Spleen (tissue), 13 donors: ENCODE measurements at places on chromosomes 2 and 18. TPM values are rescaled to one million over a fixed set of nuclear protein-coding genes. Genes with fewer than 3 reads are reported as not detected.
A peak's percentile ranks its signal among the peaks of the same experiment; 100 is the strongest.

The SH2D6 gene
- not detected for polyA plus RNA-seq

The CCDC68 gene
- 6.0 TPM for polyA plus RNA-seq

The GPR75 gene
- polyA plus RNA-seq = 0.08 TPM

The CD207 gene
- polyA plus RNA-seq = 0.11 TPM

The LRATD1 gene
- polyA plus RNA-seq = 0.65 TPM

The TEX261 gene
- 21.7 TPM for polyA plus RNA-seq

The ZAP70 gene
- 49.2 TPM for polyA plus RNA-seq

GRCh38 chr2:58186501-58186900 is 54.6 kb downstream of the FANCL start:
- no peak for DNase-seq

DNA sequence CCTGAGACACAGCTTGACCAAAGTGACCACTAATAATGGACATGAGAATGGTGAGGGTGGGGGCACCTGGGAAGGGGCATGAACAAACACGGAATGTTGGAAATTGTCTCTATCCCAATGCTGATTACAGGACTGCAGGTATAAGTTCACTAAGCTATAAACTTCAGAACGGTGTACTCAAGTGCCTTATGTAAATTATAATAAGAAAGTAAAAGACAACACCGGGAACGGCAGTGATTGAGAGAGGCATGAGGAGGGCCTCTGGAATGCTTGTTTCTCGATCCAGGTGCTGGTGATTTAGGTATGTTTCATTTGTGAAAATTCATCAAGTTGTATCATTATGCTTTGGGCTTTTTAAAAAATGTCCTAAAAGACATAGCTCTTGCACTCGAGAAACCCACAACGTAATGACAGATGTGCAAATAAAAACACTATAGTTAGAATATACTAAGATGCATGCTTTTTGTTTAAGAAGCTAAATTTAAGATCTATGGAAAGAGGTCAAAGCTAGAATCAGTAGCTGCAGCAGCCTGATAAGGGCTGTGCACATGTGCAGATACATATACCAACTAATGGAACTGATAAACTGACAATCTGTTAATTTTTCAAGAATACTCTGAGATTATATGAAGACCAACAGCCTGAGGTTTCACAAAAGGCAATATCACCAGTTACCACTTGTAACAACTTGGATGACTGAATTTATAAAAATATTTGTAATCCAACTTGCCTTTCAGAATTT is 7.6 kb downstream of the HIBCH start:
- DNase-seq = no peak

DNA sequence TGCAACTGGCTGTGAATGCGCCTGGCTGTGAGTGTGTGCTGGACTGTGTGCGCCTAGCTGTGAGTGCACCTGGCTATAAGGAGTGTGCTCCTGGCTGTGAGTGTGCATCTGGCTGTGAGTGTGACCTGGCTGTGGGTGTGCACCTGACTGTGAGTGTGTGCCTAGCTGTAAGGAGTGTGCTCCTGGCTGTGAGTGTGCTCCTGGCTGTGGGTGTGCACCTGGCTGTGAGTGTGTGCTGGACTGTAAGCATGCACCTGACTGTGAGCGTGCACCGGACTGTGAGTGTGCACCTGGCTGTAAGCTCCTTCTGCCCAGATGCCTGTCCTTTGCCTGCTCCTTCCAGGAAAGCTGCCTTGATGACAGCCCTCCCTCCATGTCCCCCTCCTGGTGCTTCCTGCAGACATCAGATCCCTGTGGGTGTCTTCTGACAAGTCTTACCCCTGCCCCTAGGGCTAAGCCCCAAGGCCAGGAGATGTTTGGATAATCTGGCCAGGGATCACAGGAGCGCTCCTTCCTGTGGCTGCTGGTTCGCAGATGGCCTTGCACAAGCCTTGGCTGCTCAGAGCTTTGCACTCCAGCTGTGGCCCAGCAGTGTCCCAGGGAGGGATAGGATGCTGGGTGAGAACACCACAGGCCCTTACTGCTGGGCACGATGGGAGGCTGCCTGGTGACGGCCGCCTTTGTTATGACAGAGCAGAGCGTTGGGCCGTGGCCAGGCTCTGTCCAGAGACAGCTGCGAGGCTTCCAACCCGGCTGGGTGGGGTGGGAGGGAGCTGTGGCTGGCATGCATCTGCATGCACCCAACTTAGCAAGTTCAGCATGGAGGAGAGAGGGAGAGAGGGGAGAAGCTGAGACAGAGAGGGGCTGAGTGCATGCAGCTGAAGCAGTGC is 89.9 kb downstream of the GLI2 start:
- peak; percentile 57 for DNase-seq

GRCh38 chr2:95030496-95030895 is 5.0 kb downstream of the MAL start:
- no peak for DNase-seq

GRCh38 chr2:11179196-11179595 is 23.9 kb downstream of the SLC66A3 start:
- no peak for DNase-seq

DNA sequence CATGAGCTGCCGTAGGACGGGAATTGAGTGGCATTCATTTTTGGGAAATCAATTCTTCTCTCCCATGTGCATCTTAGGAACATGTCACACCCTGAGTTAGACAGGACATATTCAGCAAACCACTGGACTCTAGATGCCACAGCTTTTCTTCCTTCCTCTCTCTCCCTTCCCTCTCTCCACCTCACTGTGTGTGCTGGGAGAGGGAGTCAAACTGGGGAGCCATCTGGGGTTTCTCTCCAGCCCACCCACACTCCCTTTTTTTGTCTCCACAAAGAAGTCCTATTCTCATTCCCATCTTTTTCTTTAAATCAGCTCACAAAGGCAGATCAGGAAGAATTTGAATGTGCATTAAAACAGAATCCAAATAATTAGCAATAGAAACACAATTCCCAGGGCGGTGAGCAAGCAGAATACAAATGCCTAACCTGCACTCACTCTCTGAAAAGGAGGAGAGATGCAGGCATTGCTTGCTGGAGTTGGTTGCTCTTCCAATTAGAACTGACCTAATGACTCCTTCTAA is 15.4 kb downstream of the CD28 start:
- DNase-seq = no peak

GRCh38 chr2:31889044-31889443 is 121.8 kb downstream of the MEMO1 start:
- no peak for DNase-seq

DNA sequence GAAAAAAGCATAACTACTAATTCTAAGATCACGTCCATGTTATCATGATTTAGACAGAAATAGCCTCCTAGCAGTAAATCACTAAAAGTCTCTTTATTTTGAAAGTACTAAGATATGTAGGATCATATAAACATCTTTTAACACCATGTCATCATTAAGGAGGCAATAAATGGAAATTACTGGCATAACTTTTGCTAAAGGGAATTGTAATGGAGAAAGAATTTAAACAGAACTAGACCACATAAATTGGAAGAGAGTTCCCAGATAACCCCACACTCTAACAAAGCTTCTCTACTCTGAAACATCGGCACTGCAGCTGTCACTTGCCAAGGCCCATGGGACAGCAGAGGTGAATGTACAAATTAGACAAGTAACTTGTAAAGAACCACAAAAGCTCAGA is 29.5 kb downstream of the STK39 start:
- no peak for DNase-seq

GRCh38 chr2:239438995-239439753 is 38.4 kb upstream of the HDAC4 start:
- no peak for DNase-seq

DNA sequence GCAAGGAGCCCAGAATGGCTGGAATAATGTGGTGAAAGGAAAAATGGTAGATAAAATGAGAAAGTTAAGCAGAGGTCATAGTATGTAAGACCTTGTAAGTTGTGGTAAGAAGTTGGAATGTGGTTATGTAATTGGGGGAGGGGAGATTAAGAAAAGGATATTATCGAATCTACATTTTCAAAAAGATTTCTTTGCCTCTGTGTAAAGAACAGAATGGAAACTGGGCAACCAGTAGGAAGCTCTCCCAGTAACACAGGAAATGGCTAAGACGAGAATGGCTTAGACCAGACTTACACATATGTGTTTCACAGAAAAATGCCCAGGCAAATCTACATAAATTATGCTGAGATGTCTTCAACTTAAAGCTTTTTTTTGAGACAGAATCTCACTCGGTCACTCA is 13.2 kb downstream of the MEMO1 start:
- no peak for DNase-seq

DNA sequence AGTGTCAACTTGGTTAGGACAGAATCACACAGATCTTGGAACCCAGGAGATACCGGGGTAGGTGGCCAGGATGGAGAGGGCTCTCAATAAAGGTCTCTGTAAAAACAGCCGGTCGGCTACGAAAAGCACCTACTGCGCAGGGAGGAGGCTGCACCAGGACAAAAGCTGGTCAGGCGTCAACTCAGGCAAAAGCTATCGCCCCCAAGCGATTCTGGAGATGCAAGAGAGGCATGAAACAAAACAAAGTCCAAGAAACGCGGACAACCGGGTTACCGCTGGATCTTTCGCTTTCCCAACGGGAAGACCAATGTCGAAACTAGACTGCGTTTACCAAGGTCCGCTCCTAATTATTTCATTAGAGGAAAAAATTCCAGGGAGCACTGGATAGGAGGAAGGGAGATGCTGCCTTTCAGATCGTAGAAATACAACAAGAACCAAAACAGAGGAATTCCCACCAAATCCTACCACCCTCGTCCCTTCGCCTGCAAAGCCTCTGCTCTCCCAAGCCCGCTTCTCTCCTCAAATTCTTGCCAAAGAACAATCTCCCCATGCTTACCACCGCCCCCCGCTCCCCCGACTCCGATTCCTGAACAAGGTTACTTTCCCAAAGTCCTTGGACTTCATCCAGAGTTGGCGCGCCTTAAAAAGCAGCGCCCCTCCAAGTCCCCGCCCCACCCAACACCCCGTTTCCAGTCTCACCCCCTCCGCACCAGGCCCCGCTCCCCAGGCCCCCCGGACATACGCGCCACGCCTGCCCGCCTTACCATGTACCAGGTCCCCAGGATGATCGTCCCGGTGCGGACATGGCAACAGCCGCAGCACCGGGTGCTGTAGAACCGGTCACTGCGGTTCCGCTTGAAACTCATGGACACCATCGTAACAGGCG is 539 bp downstream of the LAPTM4A start:
- peak; percentile 84 for DNase-seq

DNA sequence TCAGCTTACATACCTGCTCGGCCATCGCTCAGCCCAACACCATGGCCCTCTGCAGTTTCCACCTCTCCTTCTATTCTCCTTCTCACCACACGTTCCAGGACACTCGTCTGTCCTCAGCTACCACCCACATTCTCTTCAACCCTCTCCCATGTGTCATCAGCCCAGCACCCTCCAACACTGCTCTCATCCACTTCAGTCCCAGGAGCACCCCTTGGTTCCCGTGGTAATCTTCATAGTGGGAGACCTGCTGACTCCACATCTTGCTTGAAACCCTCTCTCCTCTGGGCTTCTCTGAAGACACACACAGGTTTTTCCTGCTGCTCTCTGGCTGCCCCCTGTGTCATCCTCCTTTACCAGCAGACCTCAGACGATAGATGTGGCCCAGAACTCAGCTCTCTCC is 228.7 kb downstream of the GBX2 start:
- DNase-seq = peak; percentile 46

GRCh38 chr18:69889009-69889408 is 58.7 kb downstream of the CD226 start:
- no peak for DNase-seq

DNA sequence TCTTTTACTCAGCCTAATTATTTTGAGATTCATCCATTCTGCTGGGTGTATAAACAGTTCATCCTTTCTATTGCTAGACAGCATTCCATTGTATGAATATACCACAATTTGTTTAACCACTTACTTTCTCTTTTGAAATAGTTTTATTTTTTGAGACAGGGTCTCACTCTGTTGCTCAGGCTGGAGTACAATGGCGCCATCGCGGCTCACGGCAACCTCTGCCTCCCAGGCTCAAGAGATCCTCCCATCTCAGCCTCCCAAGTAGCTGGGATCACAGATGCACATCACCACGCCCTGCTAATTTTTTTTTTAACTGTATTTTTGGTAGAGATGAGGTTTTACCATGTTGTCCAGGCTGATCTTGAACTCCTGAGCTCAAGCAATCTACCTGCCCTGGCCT is 54.5 kb downstream of the USP37 start:
- DNase-seq = no peak

DNA sequence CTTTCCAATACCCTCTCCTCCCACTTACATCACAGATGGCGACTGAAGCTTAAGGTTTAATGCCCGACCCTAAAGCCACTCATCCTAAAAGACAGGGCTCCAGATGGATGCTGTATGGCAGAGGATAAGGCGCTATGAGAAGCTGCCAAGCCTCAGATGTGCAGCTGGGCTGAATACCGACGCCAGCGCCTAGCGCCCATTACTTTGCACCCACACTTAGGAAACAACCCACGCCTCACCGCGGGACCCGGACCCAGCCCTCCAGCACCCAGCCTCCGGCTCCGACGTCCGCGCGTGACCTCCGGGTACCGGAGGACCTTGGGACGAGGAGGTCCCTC is 335 bp downstream of the TRAK2 start:
- DNase-seq = no peak

- DNase-seq = peak; percentile 94
Measured at GRCh38 chr2:25161055-25161781, 7.2 kb downstream of the POMC start.

GRCh38 chr2:145032791-145033190 is 512.9 kb upstream of the ZEB2 start:
- DNase-seq = no peak

- peak; percentile 63 for DNase-seq
Measured at GRCh38 chr2:20653695-20654534, 3.0 kb upstream of the HS1BP3 start.

DNA sequence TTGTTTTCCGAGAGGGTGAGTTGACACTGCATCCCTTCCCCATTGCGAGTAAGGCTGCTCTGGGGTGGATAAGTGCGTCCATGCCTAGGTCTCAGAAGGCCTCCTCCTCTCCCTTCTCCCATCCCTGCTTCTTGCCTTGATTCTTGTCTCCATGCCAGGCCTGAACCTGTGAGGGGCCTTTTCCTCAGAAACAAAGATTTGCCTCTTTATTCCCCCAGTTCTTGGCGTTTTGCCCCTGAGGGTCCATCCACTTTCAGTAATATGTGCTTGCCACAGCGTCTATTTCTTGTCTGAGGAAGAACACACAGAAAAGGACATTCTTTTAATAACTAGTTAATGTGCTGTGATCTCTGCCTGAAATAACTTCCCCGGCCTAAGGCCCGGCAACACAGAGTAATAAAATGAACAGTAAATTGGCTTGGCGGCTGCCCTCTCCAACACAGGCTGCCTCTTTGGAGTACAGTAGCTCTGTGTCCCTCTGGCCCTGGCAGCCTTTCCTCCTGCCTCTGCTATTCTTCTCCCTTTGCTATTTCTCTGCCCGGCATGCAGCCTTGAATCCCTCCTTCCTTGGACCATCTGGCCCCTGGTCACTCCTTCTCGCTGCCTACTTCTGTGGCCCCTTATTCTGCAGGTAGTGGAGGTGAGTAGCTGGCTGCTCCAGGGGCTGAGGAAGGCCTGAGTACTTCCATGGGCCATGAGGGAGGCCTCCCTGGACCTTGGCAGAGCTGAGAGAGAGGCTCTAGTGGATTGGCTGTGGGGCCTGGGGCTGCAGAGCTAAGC is 4.4 kb downstream of the EHD3 start:
- DNase-seq = no peak
